Vagina (tissue), 2 donors: ENCODE measurements at places on chromosomes 2 and 18. TPM values are rescaled to one million over a fixed set of nuclear protein-coding genes. Genes with fewer than 3 reads are reported as not detected.

DNA sequence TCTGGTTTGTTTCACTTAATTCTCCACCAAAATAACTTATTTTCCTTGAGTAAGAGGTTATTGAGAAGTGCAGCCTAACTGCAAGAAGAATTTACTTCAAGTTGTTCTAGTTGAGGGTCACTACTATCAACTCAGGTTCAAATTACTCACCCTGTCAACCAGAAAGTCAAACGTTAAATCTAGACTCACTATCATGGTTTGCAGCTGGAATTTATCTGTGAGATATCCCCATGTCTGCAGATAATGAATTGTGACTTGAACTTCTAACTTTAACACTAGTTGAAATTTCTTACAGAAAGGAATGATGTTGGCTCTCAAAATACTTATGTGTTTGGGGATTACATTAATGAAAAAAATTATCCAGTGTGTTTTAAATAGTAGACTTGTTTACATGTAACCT is 1145.7 kb upstream of the NXPH2 start:
- H3K27ac ChIP-seq = no peak overlapping the region
- no peaks in the 10 kb centered on the region for H3K27me3 ChIP-seq
- H3K4me1 ChIP-seq = no peaks in the 10 kb centered on the region
- no peak overlapping the region for H3K4me3 ChIP-seq
- no peak for DNase-seq

DNA sequence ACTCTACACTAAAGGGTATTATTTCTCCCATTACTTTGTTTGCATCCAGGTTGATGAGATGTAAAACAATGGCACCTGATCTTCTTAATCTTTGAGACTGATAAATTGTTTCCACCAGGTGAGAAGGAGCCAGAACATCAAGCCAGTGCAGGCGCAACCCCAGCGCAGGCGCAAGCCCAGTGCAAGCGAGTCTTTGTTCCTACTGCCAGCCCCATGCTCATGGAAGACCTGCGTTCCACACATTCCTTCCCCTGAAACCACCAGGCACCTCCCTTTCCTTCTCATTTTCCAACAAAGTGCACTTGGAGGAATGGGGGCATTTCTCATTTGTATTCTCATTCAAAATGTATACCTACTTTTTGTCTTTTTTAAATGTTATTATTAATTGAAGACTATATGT is 188.7 kb upstream of the SMAD2 start:
- H3K4me3 ChIP-seq = no peak overlapping the region
- H3K4me1 ChIP-seq = peaks cover 14% of the 10 kb centered on the region
- DNase-seq = no peak
- no peaks in the 10 kb centered on the region for H3K36me3 ChIP-seq
- H3K27ac ChIP-seq = no peak overlapping the region

DNA sequence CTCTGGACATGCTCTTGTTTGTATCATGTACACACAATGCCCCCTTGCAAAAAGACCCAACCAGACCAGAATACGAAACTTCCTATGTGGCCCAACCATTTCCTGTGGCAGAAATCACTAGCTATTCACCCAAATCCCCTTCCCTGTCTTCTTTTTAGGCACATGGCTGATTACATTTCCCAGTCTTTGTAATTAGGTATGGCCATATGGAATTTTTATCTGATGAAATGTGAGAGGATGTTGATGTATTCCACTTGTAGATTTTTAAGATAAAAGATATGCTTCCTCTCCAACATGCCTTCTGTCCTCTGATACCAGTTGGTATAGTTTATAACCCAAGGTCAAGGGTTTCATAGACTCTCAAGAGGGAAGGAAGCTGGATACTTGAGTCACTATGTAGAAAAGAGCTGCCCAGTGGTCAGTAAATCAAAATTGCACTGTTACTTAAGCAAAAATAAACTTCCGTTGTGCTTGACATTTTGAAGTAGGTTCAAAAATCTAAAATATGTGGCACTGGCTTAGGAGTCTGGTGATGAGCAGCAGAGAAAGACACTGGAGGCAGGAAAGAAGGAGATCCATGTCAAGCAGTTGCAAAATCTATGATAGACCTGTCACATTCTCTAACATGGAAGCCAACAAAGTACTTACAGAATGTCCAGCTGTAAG is 297.4 kb downstream of the SMAD2 start:
- no peaks in the 10 kb centered on the region for H3K27me3 ChIP-seq
- H3K27ac ChIP-seq = no peak overlapping the region
- H3K36me3 ChIP-seq = no peaks in the 10 kb centered on the region
- H3K4me3 ChIP-seq = no peak overlapping the region
- DNase-seq = no peak
- H3K4me1 ChIP-seq = no peaks in the 10 kb centered on the region

- H3K27me3 ChIP-seq = no peaks in the 10 kb centered on the region
- H3K4me3 ChIP-seq = no peak overlapping the region
- no peaks in the 10 kb centered on the region for H3K4me1 ChIP-seq
- no peak for DNase-seq
These were observed 160.1 kb upstream of the MAPRE2 start for GRCh38 chr18:34880882-34881834.

Gene LHCGR
- not detected for total RNA-seq

DNA sequence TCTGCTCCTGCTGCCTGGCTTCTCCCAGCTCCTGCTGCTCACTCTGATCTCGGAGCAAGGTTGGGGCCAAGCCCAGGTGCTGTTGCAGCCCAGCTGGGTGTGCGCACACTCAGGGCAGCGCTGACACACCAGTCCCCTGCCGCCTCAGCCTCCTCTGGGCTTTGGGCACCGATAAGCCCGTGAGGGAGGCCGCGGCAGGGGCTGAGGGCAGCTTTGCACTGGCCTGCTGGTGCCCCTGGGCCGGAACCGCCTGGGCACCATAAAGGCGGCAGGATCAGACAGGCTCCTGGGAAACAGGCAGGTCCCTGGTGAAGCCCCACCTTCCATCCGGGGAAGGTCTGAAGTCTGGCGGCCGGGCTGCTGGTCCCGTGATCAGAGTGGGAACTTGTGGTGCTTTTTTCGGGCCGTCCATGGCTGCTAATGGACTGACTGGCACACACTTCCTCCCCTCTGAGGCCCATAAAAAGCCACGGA is 14.1 kb upstream of the EML6 start:
- DNase-seq = no peak
- no peaks in the 10 kb centered on the region for H3K27me3 ChIP-seq
- no peaks in the 10 kb centered on the region for H3K4me1 ChIP-seq
- peak overlapping the region; percentile 48 for H3K4me3 ChIP-seq

DNA sequence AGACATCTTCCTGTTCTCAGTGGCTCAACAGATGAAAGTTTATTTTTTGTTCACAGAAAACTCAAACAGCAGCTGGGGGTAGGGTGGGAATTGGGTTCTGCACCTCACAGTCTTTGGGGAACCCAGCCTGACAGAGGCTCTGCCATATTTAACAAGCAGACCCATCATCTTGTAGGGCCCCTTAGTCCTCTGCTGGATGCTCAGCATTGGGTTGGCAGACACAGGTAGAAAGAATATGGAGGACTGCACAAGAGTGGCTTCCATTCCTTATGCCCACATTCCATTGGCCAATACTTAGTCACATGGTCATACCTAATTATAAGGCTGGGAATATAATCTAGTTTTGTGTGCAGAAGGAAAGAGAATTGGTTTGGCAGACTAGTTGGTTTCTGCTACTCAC is 89.1 kb downstream of the MYO3B start:
- H3K27ac ChIP-seq = no peak overlapping the region
- DNase-seq = no peak
- no peaks in the 10 kb centered on the region for H3K4me1 ChIP-seq
- H3K4me3 ChIP-seq = no peak overlapping the region
- H3K36me3 ChIP-seq = no peaks in the 10 kb centered on the region

DNA sequence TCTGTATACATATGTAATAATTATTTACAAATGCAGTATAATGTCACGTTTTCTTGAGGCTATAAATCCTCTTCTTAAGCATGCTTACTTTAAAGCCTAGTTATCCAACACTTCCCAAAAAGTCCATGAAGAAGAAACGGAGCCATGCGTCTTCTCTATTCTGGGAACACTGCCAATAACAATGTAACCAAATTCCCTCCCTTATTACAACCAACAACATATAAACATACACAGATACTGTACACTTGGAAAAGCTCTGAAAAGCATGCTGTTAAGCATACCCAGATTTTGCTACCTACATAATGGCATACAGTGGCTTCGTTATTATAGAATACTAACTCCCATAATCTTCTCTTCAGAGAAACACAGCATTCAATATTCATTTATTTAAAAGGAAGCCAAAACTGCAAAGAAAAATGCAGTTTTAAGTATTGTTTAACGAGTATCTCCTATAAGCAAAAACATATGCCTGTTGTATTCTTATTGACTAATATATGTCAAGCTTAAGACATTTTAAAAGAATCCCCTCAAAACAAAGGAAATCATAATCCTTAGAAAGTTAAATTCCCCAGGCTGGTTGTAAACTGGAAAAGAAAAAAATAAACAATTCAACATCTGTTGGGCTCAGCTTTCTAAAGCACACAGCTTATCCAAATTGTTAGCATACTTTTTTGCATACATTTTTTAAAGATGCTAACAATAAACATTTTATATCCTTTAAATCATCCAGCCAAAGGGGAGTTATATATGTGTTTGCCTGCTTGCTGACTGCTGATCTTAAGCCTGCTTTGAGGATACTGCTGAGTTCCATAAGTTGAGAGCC is 83.4 kb downstream of the SLC25A12 start:
- DNase-seq = no peak
- no peaks in the 10 kb centered on the region for H3K4me1 ChIP-seq
- no peak overlapping the region for H3K4me3 ChIP-seq
- no peaks in the 10 kb centered on the region for H3K27me3 ChIP-seq

DNA sequence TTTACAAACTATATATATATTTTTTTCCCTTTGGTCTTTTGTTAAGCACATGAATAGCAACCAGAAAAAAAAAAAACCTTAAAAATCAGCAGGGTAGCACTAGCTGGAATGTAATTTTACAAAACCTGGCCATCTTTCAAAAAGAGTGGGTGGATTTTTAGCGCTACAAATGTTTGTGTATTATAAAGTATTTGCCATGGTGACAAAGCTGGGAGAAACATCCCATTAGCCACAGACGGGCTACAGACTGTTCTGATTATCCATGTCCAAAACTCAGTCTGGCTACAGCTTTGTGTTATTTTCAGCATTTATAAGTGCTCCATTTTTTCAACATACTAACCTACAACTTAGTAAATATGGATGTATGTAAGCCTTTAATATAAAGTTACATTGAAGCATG is 249.5 kb upstream of the TANK start:
- peaks cover 24% of the 10 kb centered on the region for H3K4me1 ChIP-seq
- H3K36me3 ChIP-seq = no peaks in the 10 kb centered on the region
- H3K4me3 ChIP-seq = no peak overlapping the region
- DNase-seq = no peak
- H3K27ac ChIP-seq = peak overlapping the region; percentile 32

- H3K27me3 ChIP-seq = no peaks in the 10 kb centered on the region
- no peaks in the 10 kb centered on the region for H3K4me1 ChIP-seq
- H3K36me3 ChIP-seq = no peaks in the 10 kb centered on the region
- DNase-seq = no peak
- H3K4me3 ChIP-seq = no peak overlapping the region
These were observed 181.0 kb upstream of the HNRNPA3 start for GRCh38 chr2:177031438-177032180.

Gene ANKRD23
- 0.98 TPM for total RNA-seq
